ENCODE measurements at places on chromosomes 3 and 15.

GRCh38 chr3:134644731-134645514 lies 5.9 kb downstream of the KY start:
- no peak for DNase-seq

DNA sequence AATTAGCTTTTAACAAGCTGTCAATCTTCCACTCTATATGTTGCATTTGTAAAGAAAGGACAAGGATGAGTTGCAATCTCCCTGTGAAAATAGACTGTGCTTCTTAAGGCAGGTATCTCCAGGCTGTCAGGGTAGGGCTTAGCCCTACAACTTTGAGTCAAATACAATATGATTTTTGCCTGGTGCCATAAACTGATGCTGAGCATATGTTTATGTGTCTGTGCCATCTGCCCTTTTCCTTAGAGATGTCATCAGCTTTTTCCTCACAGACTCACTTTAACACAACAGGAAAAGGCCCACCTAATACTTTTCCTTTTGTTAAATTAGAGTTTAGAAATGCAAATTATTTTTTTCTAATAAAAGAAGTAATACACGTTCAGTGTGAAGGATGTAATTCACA lies 548.3 kb downstream of the NLGN1 start:
- no peak for DNase-seq

DNA sequence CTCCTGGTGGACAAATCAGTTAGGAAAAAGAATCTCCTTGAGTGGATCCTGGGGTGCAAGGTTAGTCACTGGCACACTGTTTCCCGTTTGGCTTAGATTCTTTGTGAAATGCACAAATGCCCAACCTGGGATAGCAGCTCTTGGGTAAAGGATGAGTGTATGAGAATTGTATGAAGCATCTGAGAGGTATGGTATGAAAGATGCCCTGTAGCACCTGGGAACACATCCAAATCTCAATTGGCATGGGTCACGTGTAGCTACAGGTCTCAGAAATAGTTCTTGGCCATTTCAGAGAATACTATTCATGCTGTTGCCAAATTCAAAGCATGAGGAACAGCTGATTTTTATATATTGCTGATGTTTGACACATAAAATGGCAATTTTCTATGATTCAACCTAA lies 84.3 kb downstream of the KCNH8 start:
- no peak for DNase-seq

GRCh38 chr3:47430606-47431005 lies 45.1 kb downstream of the SCAP start:
- DNase-seq = no peak

GRCh38 chr3:128709506-128710210 lies 16.3 kb upstream of the RAB7A start:
- DNase-seq = no peak

GRCh38 chr3:54202054-54202453 lies 79.7 kb downstream of the CACNA2D3 start:
- no peak for DNase-seq

- no peak for DNase-seq
Observed at GRCh38 chr3:59310736-59311135, 260.9 kb upstream of the CFAP20DC start.

- no peak for DNase-seq
Observed at GRCh38 chr15:48617619-48618018, 27.9 kb downstream of the FBN1 start.

GRCh38 chr3:114624047-114624445 lies 330.2 kb downstream of the TIGIT start:
- no peak for DNase-seq

- no peak for DNase-seq
Observed at GRCh38 chr3:97940034-97940433, 32.2 kb downstream of the RIOX2 start.

DNA sequence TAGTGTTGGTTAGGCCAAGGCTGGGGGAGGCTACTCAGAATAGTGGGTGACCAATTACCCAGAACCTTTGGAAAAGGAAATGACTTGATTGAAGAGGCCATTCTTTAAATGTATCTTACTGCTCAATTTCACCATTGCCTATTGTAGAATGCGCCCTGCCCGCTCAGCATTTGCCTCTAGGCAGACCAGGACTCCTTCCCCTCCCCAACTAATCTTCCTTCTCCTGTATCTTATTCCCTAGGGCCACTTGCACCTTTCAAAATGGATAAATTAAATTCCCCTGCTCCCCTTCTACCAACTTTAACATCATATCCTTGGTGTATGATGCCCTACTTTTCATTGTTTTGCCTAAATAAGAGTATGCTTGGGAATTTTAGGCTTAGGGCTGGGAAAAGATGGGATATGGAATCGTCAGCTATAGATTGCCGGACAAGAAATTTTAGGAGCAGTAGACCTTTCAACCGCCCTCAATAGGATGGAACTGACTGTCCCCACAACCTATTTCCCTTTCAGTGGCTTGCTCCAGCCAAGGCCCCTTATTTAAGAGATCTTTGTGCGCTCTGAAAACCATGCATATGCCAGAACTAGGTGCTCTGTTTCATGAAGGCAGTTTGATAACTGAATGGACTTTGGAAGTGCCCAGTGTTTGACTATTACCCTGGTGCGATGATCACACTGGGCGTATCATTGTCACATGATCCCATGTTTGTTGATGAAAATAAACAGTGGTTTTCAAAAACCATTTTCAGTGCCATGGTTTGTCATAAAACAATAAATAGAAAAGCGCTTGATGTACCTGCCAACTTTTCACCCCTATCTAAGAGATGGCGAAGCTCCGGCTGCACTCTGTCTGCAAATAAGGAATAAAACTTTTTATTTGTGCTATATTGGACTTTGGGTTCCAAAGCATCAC lies 74.3 kb upstream of the TSEN2 start:
- no peak for DNase-seq

GRCh38 chr15:101325263-101326025 lies 30.4 kb upstream of the SNRPA1 start:
- no peak for DNase-seq

DNA sequence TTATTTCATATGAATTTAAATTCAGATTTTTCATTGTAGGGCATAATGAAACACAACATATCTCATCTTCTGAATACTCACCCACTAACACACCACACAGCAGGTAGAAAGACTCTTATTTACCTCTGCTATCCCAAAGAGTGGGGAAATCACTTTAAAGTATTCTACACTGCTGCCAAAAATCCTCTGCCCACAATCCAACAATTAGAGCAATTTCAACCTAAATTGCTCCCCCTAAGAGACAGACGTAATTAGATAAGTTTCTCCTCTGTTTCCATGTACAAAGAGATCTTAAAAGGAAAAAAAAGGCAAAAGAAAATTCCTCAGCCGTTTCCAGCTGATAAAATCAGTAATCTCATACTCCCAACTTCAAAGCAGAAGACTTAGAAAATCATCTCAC lies 331.8 kb downstream of the ERC2 start:
- no peak for DNase-seq

DNA sequence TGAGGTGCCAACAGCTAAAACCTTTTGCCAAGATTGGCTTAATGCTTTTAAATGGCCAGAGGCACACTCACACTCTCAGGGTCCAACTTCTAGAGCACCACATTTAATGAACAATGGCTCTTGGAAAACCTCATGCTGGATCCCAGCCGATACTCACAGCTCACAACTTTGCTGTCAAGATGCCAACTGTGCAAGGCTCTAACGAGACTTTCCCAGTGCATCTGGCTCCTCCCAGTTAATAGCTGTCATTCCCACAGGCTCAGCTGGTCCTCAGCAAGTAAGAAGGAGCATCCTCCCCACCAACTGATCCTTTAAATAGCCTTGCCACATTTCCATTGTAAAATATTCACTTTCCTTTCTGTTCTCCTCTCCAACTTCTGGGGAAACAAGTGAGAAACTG lies 20.3 kb upstream of the FRMD4B start:
- no peak for DNase-seq

Measured in NCI-H1092 (cell line).